Stimulated activated CD4-positive, alpha-beta T cell treated with anti-CD3 and anti-CD28 coated beads, Interleukin-1b, Interleukin-23, amount 100 ng/mL, for 1 hour (primary cell): ENCODE measurements at places on chromosomes 7 and 10.

DNA sequence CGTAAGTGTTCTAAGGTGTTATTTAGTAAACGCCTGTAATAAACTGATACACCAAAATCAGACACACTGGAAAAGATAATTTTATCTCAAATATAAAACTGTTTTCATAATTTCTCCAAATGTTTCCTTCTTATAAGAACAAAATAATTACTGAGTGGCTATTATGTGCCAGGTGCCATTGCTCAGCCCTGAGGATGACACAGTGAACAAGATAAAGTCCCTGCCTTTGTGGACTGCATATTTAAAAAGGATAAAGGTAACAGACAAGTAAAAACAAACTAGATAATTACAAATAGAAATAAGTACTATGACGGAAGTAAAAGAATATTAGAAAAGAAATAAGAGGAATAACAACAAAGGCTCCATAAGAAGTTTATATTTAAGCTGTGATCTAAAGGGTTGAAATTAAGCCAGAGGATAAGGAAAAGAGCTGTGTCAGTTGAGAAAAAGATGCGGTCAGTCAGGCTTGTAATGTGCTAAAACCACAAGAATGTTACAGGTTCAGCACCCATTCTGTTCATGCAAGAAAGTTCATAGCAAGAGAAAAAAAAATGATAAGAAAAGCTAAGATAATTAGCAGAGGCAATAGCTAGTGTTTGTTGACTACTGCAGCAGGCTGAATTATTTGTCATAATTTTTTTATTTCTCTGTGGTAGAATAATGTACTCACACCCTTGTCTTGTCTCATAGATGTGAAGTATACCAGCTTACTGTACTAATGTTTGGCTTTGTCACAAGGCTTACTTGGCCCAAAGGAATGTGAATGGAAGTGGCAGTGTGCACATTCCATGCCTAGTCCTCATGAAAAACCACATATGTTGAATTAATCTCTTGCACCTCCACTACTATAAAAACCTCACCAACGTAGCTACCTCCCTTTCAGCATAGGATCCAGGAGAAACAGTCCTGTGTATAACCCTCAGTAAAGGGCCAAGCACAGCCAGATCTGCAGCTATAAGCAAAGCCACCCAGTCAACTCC lies 75.1 kb downstream of the CRPPA start:
- DNase-seq = no peak

GRCh38 chr10:95818668-95819067 lies 62.7 kb downstream of the ENTPD1 start:
- DNase-seq = no peak

DNA sequence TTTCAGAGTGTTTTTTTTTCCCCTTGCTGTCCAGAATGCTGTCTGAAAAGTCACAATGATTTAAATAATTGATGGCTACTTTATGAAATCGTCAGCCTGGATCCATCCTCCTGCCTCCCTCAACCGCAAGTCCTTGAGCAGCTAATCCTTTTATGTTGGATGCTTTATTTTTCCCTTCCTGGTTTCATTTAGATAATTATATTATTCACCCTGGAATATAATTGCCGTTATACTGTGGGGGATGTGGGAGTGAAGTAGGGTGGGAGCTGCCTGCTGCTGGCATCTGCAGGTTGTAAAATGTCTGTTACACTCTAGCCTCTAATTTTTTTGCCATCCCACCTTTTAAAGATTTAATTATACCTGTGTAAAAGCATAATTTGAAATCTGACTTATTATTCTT lies 290.5 kb upstream of the LRGUK start:
- DNase-seq = no peak

GRCh38 chr10:118449521-118449920 lies 107.4 kb upstream of the FAM204A start:
- no peak for DNase-seq

DNA sequence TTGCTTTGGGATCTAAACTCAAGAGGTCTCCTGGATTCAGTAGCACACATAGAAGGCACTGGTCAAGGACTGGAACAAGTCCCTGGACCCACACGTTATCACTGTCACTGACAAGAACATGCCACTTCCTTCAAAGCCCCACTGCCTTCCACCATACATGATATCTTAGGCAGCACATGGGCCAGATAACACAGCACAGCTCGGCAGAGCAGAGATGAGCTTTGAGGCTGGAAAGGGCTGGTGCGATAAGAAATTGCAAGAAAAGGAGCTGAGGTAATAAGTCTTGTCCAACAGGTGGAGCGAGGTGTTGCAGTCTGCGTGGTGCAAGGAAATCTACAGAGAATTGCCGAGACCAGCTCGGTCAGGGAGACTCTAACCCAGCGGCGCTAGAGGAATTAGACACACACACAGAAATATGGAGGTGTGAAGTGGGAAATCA lies 139.8 kb upstream of the CDK13 start:
- DNase-seq = no peak

DNA sequence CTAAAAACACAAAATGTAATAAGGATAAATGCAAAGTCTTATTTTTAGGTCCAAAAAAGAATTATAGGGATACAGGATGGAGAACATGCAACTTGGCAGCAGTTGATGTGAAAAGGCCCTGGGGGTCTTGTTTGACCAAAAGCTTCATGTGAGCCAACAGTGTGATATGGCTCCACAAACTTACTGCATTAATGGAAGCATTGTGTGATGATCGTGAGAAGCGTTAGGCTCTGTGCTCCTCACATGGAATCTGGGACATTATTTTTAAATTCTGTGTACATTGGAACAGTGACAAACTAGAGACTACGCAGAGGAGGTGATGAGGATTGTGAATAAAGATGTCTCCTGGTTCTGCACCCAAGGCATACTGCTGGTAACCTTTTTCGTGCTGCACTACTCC lies 39.1 kb upstream of the CALD1 start:
- DNase-seq = no peak

GRCh38 chr7:106220307-106220706 lies 64.5 kb downstream of the NAMPT start:
- no peak for DNase-seq

DNA sequence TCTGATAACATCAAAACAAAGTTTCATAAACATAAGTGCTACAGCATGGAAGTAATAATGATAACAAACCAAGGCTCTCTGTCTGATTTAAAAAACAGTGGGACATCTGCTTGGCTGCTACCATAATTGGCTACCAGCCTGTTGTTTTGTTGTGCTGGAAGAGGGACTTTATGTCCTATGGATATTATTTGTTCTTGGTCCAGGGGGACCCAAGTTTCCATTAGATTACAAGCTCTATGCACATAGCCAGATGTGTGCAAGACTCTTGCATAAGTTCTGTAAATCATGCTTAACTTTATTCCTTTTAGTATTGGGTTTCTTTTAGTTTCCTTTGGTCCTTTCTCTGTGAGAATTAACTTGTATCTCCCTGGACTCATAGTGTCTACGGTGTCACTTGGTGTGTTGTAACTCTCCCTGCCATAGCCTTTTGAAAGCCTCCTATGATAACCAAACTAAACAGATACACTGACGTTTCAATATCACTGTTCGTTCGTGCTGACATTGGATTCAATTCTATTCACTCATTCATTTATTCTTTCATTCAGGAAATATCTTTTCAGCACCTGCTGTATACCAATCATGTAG lies 41.4 kb upstream of the CD36 start:
- DNase-seq = no peak

DNA sequence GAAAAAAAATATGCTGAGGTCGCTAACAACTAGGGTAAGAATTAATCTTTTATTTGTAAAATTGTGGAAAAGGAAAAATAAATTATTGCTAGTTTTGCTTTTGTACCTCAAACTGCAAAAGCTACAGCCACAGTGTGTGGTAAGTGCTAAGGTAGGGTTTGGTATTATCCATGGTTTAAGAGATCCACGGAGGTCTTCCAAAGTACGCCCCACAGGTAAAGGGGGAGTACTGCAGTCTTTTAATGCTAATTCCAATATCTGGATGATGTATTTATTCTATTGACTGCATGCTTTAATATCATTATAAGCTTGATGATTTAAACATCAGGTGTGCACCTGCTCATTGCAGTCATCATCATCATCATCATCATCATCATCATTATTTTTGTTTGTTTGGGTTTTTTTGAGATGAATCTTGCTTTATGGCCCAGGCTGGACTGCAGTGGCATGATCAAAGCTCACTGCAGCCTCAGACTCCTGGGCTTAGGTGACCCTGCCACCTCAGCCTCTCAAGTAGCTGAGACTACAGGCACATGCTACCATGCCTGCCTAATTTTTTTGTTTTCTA lies 38.4 kb upstream of the BMS1 start:
- DNase-seq = no peak

DNA sequence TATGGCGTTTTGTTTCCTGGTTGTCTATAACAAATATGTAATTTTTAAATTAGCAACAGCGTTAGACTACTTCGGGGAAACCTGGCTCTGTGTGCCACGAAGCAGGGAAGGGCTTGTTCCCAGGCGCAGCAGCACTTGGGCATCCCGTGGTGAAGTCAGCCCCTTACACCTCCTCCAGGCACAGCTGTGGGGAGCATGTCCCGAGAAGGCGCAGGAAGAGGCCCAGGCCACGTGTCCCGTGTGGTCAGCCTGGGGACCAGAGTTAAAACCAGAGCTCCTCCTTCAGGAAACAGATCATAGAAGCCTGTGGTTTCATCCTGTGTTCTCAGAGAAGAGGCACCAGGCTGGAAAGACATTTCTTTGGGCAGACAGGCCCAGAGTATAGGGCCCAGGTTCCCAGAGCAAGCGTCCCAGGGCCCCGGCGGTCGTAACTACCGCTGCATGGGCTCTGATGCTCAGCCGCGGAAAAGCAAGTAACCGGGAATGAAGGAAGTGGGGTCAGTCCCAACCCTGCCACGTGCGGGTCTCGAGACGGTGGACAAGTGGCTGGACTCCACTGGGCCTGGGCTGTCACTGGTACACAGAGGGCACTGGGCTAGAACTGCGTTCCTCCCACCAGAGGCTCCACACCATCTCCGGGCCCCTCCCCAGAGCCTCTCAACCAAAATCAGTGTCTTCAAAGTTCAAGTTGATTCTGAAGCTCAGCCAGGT lies 7.1 kb downstream of the NUDT1 start:
- DNase-seq = no peak
